NCI-H1105 (cell line): ENCODE measurements at places on chromosomes 1 and 21.

DNA sequence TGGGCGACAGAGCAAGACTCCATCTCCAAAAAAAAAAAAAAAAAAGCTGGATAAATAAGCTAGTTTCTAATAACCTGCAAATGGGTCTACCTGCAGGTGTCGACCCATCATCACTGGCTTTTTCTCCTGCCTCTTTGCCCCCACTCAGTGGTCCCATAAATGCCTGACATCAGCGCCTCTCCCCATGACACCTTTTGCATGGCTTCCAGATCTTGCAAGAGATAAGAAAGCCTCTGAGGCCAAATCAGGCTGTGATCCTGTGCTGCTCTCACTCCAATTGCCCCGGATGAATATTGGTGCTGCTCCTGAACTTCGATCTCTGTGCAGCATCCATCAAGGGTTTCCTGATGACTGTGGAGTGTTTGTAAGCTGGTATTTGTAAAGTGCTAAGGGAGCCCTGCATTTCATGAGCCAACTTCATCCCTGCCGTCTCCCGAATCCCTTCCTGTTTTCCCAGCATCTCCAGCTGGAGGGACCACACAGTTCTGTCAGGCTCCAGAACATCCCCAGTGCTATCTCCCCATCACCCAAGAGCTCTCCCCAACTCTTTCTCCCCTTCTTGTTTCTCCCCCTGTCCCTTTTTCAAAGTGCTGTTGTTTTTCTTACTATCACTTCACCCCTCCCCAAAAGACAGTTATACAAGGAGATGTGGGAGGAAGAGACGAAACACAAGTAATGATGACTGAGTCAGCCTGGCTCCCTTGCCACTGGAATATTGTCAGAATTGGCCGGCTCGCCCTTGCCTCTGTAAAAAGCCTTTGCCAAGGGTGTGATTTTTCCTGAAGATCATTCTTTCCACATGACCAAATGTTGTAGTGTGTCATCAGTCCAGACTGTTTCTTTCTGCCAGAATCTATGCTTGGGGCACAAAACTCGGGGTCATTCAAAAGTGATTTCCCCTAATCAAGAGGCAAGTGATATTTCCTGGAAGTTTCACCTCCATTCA lies 2.8 kb upstream of the EFHD2 start:
- DNase-seq, result no peak

GRCh38 chr1:54132495-54132894 lies 20.3 kb downstream of the CDCP2 start:
- DNase-seq, result no peak

- DNase-seq, result no peak
These were observed 3.7 kb downstream of the KAZN start for GRCh38 chr1:14602136-14602535.

GRCh38 chr21:36780861-36781260 lies 81.9 kb downstream of the SIM2 start:
- no peak for DNase-seq

GRCh38 chr1:159860456-159860855 lies 2.0 kb downstream of the VSIG8 start:
- DNase-seq, result no peak
